ENCODE measurements at places on chromosomes 12 and 14.

- no peak for DNase-seq
Measured at GRCh38 chr12:89464974-89465592, 59.5 kb downstream of the GALNT4 start.

GRCh38 chr12:3132636-3133404, 55.6 kb downstream of the TSPAN9 start:
- no peak for DNase-seq

DNA sequence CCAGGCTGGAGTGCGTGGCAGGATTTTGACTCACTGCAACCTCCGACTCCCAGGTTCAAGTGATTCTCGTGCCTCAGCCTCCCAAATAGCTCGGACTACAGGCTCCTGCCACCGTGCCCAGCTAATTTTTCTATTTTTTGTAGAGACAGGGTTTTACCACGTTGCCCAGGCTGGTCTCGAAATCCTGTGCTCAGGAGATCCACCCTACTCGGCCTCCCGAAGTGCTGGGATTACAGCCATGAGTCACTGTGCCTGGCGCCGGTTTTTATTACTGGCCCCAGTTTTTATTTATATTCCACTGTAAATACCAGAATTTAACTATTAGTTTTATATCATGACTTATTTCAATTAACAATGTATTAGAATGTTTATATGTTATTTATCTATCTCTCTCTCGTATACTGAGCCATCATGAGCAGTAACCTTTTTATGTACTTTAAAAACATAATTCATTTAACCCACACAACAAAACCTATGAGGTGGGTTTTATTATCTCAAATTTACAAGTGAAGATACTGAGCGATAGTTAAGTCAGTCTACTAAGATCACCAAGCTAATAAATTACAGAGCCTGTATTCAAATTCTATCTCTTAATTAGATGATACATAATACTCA, 47.8 kb downstream of the HECTD1 start:
- DNase-seq: no peak

- DNase-seq: no peak
Measured at GRCh38 chr12:106764738-106765137, 9.7 kb upstream of the RIC8B start.

DNA sequence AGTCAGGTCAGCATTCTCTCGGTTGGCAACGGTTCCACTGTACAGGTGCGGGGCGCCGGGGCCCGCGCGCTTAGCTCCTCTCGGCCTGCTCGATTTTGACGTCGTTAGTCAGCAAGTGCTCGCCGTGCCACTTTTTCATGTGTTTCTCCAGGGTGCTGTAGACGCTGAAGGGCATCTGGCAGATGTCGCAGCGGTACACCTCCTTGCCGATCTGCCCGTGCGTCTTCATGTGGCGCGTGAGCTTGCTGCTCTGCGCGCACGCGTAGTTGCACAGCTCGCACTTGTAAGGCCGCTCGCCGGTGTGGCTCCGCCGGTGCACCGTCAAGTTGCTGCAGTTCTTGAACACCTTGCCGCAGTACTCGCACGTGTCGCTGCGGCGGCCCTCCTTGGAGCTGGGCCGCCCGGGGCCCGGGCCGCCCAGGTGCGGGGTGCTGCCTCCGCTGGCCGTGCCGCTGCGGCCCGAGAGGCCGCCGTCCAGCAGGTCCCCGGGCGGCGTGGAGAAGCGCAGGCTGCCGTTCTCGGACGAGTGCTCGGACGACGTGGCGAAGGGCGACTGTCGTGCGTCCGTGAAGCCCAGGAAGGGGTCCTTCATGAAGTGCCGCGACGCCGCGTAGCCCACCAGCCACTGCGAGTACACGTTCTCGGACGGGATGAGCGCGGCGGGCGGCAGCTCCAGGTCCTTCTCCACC, 97.8 kb downstream of the BCL11B start:
- no peak for DNase-seq

All from NCI-H2081 treated with DMSO at 0.1 percent for 48 hours (cell line).